Activated CD8-positive, alpha-beta memory T cell treated with anti-CD3 and anti-CD28 coated beads, Interleukin-2, amount 10 ng/mL, durations not matched to agents 7 days and 5 days (primary cell): ENCODE measurements at places on chromosomes 2 and 18.

DNA sequence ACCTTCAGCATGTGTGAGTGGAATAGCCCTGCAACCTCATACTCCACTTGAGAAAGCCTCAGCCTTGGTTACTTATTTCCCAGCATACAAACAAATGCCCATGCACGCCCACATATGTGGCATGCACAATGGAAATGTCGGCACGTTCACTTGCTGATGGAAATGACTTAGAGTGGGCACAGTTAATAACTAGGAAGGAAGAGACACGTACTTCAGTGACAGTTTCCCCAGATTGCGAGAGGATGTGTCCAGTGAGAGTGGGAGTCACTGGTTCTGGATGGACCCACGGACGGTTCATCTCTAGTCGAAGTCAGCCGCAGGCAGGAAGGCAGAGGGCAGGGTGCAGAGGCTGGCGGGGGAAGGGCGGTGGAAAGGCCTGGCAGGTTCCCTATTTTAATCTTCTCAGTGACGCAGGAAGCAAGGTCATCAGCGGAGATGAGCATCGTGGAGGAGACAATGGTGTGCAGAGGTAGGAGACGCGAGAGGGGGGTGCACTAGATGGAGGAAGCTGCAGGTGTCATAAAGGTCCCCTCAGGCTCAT lies 350.7 kb upstream of the MYT1L start:
- no peak for DNase-seq

DNA sequence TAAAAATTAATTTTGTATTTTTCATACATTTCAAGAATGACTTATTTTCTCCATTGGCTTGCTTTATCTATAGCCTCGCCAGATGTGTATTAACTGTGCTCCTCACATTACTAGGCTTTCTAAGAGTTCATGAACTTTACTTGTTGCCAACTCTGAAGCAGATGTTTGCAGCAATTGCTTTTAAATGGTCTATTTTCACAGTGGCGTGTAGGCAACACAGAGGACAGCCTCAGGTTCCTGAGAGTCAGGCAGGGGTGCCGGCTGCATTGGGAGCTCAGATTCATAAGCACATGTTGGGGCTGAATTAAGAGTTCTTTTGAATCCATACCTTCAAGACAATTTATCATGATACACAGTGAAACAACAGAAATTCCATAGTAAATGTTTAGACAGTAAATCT lies 179.2 kb upstream of the PXDN start:
- DNase-seq: no peak

DNA sequence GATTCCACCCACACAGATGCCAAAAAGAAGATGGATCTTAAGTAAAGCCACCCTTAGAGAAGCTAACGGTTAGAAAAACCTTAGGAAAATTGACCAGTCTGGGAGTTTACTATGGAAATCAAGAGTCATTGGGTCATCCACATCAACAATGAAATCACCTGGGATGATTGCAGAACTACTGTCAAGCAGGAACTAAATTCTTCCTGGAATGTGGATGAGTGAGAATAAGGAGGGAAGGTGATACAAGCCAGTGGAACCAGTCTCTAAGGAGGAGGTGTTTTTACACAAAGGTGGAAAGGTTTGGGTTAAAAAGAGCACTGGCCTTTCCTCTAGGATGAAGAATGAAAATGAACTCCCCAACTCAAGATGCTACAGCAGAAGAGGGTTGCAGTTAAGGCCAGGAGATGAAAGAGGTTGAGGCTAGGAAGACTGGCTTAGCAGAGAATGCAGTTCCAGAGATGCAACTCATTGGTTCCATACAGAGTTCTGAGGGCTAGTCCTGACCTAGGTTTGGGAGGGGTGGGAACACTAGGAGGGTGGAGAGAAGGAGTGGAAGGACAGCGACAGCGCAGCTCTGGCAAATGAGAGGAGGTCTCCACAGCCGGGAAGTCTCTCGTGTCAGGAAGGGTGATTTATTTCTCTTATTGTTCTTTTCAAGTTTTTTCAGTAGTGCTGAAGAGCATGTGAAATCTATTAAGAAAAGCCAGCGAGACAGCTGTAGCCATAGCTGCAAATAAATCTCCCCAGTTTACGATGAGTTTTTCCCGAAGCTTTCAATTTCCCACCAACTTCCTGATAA lies 27.7 kb upstream of the KDM3A start:
- no peak for DNase-seq

GRCh38 chr18:68461481-68462018 lies 253.4 kb downstream of the TMX3 start:
- DNase-seq: no peak

DNA sequence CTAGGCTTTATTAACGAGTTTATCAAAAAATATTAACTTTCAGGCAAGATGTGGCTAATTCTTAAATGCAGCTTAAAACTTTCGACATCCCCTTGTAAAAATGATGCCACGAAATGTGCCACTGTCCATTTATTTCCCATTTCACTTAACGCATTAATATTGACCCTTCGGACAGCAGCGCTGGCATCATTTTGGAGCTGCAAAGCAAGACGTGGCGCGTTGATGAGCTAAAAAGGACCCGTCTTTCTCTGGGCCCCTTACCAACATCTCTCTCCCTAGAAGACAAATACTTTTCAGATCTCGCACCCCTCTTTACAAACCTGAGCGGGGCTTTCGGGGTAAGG lies 367.9 kb downstream of the MTX2 start:
- DNase-seq: no peak

- DNase-seq: no peak
These were observed 32.8 kb upstream of the ZNF396 start for GRCh38 chr18:35409911-35410310.

DNA sequence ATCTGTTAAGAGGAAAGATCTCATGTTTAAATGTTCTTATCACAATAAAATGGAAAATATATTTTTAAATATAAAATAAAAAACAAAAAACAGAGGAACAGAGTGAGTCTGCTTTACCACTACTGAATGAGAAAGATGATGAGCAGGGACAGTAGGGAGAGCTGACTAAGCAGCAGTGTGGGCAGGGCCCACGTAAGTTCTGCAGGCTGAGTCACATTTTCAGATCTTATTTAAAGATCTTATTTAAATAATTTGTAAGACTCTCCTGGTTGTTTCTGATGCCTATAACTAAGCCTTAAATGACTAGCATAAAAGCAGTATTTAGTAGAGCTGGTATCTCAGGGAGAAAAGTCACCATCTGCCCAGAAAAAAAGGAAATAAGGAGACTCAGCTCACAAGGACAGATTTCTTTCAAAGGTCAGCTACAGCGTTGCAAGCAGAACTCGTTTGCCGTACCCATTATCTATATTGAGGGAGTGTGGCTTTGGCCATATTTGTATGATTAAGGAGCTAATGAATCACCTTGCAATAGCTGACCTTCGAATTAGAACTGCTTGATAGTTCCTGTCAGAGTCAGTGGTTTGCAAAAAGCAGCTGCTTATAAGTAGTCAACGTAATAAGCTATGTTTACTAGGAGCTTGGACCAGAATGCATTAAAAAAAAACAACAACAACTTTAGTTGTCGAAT lies 322.1 kb upstream of the CHAC2 start:
- no peak for DNase-seq

DNA sequence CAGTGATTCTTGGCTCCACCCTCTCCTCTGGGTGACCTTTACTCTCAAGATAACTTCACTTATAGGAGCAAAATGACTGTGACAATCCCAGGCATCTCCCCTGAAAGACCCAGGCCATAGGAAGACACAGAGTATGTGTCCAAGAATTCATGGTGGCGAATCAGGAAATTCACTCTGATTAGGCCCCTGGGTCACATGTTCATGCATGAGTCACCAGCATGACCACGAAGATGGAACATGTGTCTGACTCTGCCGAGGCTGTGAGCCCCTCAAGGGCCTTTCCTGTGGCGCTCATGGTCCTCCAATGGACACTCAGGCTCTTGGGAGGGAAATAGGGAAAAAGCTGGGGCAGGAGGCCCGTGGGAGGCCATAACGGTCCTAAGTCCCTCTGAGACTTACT lies 74.0 kb upstream of the TEX51 start:
- DNase-seq: no peak

DNA sequence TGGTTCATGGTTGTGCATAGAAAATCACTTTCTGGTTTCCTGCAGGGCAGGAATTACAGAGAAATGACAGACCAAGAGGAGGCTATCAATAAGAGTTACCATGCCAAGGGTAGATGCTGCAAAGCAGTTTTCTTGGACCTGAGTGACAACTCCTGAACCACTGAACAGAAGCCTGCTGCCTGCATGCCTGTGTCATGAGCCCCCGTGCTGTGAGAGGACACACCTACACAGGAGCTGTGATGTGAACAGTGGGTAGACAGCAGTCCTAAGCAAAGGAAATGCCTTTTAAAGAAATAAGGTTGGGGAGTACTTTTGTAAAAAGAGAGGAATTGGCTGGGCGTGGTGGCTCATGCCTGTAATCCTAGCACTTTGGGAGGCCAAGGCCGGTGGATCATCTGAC lies 54.2 kb upstream of the CREB1 start:
- DNase-seq: no peak

- DNase-seq: no peak
These were observed 236.5 kb upstream of the FN1 start for GRCh38 chr2:215672406-215672805.

DNA sequence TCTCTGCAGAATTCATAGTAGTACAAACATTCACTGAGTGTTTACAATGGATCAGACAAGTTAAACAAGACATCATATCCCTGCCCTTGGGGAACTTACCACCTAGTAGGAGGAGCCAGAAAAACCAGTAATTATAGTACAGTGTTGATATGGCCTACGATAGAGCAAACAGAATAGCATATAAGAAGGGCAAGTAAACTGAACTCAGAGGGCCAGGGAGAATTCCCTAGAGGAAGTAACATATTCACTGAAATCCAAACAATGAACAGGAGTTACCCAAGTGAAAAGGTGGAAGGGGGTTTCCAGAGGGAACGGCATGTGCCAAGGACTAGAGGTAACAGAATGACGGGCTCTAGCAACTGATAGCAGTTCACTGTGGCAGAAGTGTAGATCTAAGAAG lies 34.1 kb downstream of the NHEJ1 start:
- no peak for DNase-seq

GRCh38 chr2:221343524-221343923 lies 228.6 kb downstream of the EPHA4 start:
- DNase-seq: no peak

- DNase-seq: no peak
These were observed 35.7 kb upstream of the ZCCHC2 start for GRCh38 chr18:62487161-62487560.

- DNase-seq: no peak
These were observed 27.2 kb upstream of the OTX1 start for GRCh38 chr2:63023444-63023843.

GRCh38 chr2:1972948-1973347 lies 228.6 kb upstream of the PXDN start:
- no peak for DNase-seq

- DNase-seq: no peak
These were observed 17.8 kb upstream of the GPR75 start for GRCh38 chr2:53877556-53877955.

- no peak for DNase-seq
These were observed 994.0 kb downstream of the TSN start for GRCh38 chr2:122749405-122749804.

GRCh38 chr2:115290478-115290877 lies 848.0 kb downstream of the DPP10 start:
- DNase-seq: no peak

GRCh38 chr18:52536039-52536438 lies 196.0 kb downstream of the DCC start:
- no peak for DNase-seq

DNA sequence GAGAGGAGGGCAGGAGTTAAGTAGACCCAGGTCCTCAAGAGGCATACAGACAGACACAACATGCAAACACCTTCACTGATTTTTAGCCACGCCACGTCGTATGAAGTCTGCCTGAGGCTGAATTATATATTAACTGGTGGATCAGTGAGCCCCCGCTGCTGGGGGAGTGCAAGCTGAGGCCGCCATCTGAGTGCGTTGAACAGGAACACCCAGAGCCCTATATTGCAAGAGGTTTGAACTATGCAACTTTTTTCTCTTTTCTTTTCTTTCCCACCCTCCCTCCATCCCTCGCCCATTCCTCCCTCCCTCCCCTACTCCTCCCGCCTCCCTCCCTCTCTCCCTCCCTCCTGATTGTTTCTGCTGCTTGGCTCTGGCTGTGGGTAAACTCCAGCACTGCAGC lies 30.2 kb downstream of the SETBP1 start:
- DNase-seq: no peak

GRCh38 chr18:66647671-66648070 lies 43.8 kb upstream of the CDH19 start:
- no peak for DNase-seq

GRCh38 chr2:106011380-106011779 lies 182.7 kb downstream of the UXS1 start:
- DNase-seq: no peak

DNA sequence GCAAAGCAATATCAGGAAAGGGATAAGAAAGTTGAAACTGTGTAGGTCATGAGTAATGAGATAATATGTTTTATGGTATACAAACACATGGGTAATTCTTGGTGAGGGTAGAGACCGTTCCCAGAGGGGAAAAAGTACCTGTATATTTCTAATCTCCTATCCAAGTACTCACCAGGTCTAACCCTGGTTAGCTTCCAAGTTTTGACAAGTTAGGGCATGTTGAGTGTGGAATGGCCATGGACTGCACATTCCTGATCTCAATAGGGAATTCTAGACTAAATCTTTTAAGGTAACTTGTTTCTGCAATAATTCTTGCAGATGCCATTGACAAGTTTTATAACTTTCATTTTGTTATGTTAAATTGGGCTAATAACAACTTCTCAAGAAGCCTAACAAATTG lies 216.6 kb downstream of the SPAG16 start:
- no peak for DNase-seq

DNA sequence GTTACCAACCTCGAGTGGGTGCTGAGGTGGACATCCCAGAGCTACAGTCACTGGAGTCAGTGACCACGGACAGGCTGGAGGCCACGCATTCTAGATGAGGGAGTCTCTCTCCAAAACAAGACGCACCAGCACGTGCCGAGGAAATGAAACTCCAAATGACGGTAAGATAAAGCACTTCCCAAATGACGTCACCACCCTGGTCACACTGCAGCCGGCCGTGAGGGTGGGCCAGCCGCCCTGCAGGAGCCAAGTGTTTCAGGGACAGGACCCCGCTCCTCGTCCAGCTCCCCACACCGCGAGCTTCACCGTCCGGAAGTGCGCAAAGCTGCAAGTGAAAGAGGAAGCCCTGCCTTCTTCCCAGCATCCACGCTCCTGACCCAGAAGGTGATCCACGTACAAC lies 99.4 kb downstream of the ZNF516 start:
- no peak for DNase-seq

DNA sequence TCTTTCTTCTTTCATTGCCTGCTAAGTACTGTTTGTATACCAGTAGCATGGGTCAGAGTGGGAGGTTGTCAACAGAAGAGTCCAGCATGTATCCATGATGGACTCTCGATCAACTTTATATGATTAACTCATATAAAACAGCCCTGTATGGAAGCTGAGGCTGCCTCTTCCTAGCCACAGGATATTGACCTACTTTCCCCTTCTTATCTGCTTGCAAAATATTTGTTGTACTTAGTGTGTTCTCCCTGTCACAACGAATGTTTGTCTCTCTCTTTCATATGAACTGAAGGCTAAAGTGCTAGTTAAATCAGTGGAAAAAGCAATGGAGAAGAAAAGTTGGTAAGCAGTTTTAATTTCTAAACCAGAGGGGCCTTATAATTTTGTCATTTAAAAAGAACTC lies 17.8 kb downstream of the MYO1B start:
- no peak for DNase-seq
